ENCODE measurements at places on chromosomes 6 and 20.

- DNase-seq: no peak
These were observed 57.2 kb downstream of the GINS1 start for GRCh38 chr20:25464501-25465242.

GRCh38 chr6:169131390-169131789 is 122.3 kb downstream of the THBS2 start:
- DNase-seq: no peak

DNA sequence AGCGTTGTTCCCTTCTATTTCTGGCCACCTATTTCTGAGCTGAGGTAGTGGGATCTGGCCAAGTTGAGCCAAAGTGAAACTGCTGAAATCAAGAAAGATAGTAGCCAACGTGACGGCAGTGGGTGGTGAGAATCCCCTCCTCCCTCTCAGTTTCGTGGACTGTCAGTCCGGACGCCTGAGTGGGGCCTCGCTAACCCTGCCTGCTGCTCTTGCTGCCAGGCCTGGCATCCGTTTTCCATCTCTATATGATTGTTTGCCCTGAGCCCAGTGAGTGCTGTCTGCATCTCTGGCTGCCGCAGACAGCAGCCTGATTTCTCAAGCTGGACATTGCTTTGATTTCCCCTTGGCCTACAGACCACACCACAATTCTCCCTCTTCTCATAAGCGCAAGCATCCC is 23.5 kb upstream of the PAX1 start:
- no peak for DNase-seq

DNA sequence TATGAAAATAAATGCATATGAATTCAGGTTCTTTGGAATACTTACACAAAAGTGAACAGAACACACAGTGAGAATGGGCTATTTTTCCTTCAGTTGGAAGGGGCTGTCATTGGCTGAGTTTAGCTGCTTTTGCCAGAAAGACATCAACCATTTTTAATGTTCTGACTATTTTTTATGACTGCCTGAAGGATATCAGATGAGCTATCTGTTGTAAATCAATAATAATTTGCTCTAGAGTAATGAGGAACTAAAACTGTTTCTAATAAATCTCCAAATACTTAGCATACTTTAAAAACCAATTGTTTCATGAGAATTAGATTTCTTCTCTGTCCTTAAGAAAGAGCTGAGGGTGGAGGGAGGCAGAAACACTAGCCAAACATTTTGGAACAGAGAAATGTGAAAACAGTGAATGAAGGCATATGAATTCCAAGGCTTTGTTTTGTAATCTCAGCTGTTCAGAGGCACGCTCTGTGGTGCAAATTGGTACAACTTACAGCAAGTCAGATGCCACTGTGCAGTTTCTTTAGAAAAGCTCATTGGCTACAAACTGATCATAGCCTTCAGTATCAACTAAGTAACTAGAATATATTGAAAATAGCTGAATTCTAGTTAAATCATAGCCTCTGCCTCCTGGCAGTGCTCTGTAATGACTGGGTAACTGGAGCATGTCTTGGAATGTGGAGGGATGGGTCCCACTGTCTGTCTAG is 228.9 kb upstream of the JAG1 start:
- DNase-seq: no peak

- DNase-seq: no peak
These were observed 7.2 kb downstream of the MMS22L start for GRCh38 chr6:97275804-97276203.

DNA sequence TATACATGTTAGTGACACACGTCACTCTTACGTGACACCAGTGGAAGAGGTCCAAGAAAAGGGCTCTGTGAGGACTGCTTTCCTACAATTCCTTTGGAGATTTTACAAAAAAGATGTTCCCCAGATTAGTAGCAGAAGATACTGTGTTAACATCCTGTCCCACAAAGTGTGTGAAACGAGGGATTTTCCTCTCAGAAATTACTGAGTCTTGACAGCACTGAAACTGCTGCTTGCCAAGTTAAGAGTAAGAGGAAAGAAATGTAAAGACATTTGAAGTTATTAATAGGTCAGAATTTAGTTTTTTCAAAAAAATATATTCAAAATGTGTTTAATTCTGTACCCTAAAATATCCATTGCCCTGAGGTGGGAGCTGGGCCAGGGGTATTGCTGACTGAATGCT is 58.8 kb upstream of the MAP7 start:
- peak; percentile 73 for DNase-seq

DNA sequence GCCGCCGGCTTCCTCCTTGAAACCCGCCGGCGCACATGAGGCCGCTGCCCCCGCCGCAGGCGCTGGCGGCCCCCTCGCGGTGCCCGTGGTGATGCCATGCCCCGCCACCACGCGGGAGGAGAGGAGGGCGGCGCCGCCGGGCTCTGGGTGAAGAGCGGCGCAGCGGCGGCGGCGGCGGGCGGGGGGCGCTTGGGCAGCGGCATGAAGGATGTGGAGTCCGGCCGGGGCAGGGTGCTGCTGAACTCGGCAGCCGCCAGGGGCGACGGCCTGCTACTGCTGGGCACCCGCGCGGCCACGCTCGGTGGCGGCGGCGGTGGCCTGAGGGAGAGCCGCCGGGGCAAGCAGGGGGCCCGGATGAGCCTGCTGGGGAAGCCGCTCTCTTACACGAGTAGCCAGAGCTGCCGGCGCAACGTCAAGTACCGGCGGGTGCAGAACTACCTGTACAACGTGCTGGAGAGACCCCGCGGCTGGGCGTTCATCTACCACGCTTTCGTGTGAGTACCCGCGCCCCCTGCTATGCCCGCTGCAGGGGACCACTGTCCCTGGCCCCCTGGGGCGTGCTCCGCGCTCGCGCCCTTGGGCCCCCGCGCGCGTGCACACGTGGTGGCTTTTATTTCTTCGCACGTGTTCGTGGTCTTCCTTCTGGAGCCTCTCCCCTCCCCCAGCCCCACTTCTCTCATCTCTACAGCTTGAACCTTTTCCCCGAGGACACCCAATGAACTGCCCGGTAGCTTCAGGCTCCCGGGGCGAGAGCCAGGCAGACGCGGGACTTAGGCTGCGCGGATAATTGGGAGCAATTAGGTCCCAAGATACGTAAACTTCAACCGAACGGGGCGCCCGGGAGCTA is 453 bp downstream of the KCNQ5 start:
- DNase-seq: no peak

DNA sequence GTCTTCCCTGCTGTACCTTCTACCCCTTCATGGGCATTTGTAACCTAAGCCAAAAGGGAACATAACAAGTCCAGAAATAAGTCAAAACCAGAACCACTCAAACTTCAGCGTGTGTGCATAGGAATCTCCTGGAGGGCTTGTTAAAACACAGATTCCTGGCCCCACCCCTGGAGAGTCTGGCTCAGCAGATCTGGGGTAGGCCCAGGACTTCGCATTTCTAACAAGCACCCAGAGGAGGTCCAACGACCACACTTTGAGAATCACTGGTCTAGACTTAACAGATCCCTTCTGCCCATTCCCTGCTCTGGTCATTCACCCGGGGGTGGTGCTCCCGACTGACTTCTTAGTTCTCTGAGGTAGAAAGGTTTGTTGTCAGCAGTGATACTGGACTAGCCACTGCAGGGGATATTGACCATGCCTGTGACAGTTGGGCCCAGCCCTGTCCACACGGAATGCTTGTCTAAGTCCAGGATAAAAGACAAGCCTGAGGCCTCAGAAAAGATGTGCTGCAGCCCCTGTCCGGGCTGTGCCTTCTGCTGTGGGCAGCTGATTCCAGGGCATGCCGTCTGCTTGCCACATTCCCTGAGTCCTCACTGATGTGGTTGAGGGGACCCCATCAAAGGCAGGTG is 68.6 kb downstream of the SYNJ2 start:
- no peak for DNase-seq

DNA sequence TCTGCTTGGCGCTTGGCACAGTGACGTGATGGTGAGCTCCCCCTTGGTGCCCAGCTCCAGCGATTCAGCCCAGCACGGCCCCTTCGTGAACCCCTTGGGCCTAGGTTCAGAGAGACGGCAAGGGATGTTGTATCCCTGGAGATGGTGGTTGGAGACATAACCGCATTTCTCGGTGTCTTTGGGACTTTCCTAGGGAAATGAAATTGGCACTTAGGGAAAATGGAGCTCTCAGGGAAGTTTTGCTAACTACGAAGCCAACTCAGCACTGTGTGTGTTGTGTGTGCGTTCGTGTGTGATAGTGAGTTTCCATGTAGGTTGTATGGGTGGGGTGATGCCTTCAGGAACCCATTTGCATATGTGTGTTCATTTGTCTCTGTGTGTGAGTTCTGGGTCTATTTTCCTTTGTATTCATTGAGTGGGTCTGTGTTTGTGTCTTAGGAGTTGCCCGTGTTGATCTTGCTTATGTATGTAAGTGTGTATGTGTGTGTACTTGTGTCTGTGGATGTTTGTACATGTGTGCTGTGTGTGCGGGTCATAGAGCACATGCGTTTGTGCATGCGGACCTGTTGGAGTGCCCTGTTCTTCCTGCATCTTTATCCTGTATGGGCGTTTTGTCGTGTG is 46.4 kb downstream of the HNF4A start:
- no peak for DNase-seq

DNA sequence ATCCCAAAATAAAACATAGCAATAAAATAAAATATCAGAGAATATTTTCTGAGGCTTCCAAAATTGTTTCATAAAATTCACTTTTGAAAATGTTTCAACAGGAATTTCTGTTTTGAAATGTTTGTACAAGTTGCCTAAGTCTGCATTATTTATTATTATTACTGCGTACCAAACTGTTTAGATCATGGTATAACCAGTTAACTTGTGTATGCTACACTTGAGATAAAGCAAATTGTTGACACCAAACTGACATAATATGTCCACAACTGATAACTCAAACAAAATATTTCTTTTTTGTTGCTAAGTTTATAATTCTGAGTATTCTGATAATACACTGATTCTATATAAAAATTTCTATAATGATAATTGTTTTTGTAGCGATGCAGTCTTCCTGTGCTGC is 531.8 kb upstream of the EYS start:
- DNase-seq: no peak

DNA sequence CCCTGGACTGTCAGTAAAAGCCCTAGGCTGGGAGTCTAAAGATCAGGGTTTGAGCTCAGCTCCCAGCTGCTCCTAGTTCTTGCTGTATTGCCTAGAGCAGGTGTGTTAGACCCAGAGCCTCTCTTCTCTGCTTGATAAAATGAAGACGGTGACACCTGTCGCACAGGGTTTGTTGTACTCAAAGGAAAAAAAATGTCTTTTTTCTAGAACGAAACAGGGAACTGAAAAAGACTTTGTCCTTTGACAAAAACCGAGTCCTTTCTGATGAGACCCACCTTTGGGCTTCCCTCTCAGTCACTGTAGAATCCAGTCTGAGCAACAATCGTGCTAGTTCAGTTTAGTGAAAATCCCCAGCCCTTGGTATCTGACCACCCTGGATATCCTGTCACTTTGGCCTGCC is 102.1 kb upstream of the LAMP5 start:
- DNase-seq: no peak

- DNase-seq: no peak
These were observed 2.3 kb upstream of the ADGRB3 start for GRCh38 chr6:68632734-68633133.

- no peak for DNase-seq
These were observed 295.0 kb downstream of the PKHD1 start for GRCh38 chr6:51792273-51793030.

GRCh38 chr6:170088582-170088955 is 202.3 kb downstream of the DLL1 start:
- DNase-seq: no peak

- DNase-seq: no peak
These were observed 14.0 kb downstream of the CALHM6 start for GRCh38 chr6:116475141-116475540.

GRCh38 chr20:63735859-63736718 is at the start of gene LIME1:
TSS of gene LIME1 (plus strand) at chr20:63736664. CDS start at chr20:63737550, 886 bp downstream.
- no peak for DNase-seq

DNA sequence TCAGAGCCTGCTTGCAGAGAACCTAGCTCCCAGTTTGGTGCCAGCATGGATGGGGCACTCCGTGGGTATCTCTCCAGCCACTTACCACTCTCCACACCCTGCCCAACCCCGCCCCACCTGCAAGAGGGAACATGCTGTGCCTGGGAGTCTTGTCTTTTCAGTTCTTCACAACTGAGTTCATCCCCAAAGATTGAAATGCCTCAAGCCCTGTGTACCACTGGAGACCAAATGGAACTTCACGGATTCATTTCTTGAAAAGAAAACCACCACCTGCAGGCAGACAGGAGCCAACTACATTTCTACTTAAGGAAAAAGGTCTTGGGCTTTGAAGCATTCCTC is 50.1 kb downstream of the TRERF1 start:
- DNase-seq: no peak

GRCh38 chr6:36912586-36912985 is 26.8 kb downstream of the C6orf89 start:
- DNase-seq: peak; percentile 75

GRCh38 chr20:35306931-35307517 is 14.8 kb upstream of the FAM83C start:
- peak; percentile 81 for DNase-seq

GRCh38 chr6:12947151-12947871 is 230.7 kb downstream of the PHACTR1 start:
- no peak for DNase-seq

GRCh38 chr6:82909551-82909950 is 156.1 kb downstream of the UBE3D start:
- DNase-seq: no peak

DNA sequence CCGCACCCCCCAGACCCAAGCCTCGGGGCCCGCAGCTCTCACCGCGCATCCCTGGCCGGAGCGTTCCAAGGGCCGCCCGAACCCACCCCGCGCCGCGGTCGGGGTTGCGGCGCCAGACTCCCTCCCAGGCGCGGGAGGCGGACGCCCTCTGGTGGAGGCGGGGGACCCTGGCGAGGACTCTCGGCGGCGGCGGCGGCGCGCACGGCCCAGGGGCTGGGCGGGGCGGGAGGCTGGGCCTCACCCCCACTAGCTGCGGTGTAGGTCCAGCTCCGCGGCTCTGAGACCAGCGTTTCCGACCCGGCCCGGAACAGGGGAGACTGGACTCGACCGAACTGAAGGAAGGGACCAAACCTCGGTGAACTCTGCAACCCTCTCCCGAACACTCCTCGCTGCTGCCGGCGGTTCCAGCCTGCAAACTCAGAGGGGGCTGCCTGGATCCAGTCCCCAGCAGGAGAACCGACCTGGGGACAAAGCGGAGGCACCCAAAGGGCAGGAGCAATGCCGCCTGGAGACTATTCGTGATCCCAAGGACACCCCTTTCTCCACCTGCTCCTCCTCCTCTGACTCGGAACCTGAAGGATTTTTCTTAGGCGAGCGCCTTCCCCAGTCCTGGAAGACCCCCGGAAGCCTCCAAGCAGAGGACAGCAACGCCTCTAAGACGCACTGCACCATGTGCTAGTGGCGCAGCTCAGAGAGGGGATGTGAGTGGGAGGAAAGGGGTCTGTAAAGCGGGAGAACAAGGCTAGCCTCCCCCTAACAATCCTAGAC is 859 bp upstream of the TOMM6 start:
- peak; percentile 54 for DNase-seq

GRCh38 chr20:44398335-44398734 is 42.8 kb downstream of the HNF4A start:
- peak; percentile 58 for DNase-seq

- peak; percentile 18 for DNase-seq
These were observed 116.2 kb upstream of the STMND1 start for GRCh38 chr6:16985513-16986284.

Data from brain microvascular endothelial cell (primary cell).